Occipital lobe (tissue), 3 donors: ENCODE measurements at places on chromosomes 12 and 14. TPM values are rescaled to one million over a fixed set of nuclear protein-coding genes. Genes with fewer than 3 reads are reported as not detected.

EFS gene
- 17.5 TPM for total RNA-seq

CALCOCO1 gene
- 69.7 TPM for total RNA-seq

GARIN6 gene
- total RNA-seq, result not detected

RASAL1 gene
- 2.5 TPM for total RNA-seq

CHD8 gene
- 54.1 TPM for total RNA-seq

KRT72 gene
- total RNA-seq, result not detected

DEPDC4 gene
- 1.2 TPM for total RNA-seq

ELK3 gene
- 1.9 TPM for total RNA-seq

LHX5 gene
- total RNA-seq, result not detected

OR10G2 gene
- not detected for total RNA-seq

RNASE7 gene
- not detected for total RNA-seq

OTUB2 gene
- total RNA-seq, result 5.6 TPM

PTGR2 gene
- total RNA-seq, result 8.3 TPM

TSPAN11 gene
- 4.8 TPM for total RNA-seq

KCNJ8 gene
- total RNA-seq, result 5.9 TPM

TCHP gene
- 6.2 TPM for total RNA-seq

OR6C2 gene
- not detected for total RNA-seq

TBX5 gene
- not detected for total RNA-seq

GDF3 gene
- total RNA-seq, result not detected

IFNG-AS1 gene
- not detected for total RNA-seq

THTPA gene
- total RNA-seq, result 6.9 TPM

VTI1B gene
- total RNA-seq, result 42.3 TPM

RFX4 gene
- total RNA-seq, result 3.6 TPM

NKX2-1 gene
- total RNA-seq, result 0.31 TPM

KRT78 gene
- total RNA-seq, result 1.9 TPM

LRTM2 gene
- 4.5 TPM for total RNA-seq

LUM gene
- 20.1 TPM for total RNA-seq

IQSEC3 gene
- total RNA-seq, result 4.5 TPM

STK38L gene
- total RNA-seq, result 23.1 TPM

GPR137C gene
- total RNA-seq, result 27.8 TPM

RND1 gene
- total RNA-seq, result 22.9 TPM

ZBTB42 gene
- 0.94 TPM for total RNA-seq

IFNG gene
- not detected for total RNA-seq

KCNMB4 gene
- total RNA-seq, result 67.2 TPM

KRT71 gene
- not detected for total RNA-seq

SDR9C7 gene
- total RNA-seq, result 0.31 TPM

LAG3 gene
- not detected for total RNA-seq

INHBC gene
- not detected for total RNA-seq
